ENCODE measurements at places on chromosomes 2 and 18.

GRCh38 chr2:66134138-66134701 is 300.7 kb upstream of the MEIS1 start:
- no peak for DNase-seq

- no peak for DNase-seq
These were observed 89.4 kb downstream of the NRP2 start for GRCh38 chr2:205771666-205772065.

- DNase-seq, result no peak
These were observed 2.9 kb upstream of the DGKD start for GRCh38 chr2:233351423-233351822.

GRCh38 chr2:237547841-237548416 is 18.4 kb upstream of the PRLH start:
- DNase-seq, result no peak

DNA sequence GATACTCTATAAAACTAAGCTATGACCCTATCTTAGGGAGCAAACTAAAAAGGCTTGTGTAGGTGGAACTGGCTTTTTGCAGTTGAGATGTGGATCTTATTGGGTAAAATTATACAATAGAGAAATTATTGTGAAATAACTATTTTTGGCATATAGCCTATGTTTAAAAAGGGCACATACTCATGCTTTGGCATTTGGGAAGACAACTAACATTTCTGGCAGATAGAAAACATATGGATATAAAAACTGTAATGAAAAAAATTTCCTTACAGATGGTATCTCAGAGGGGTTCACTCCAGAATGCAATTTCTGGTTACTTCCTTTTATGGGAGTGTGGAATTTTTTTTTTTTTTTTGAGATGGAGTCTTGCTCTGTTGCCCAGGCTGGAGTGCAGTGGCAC is 120.1 kb upstream of the CCDC195 start:
- no peak for DNase-seq

GRCh38 chr2:197191940-197192322 is 118.6 kb downstream of the ANKRD44 start:
- no peak for DNase-seq

DNA sequence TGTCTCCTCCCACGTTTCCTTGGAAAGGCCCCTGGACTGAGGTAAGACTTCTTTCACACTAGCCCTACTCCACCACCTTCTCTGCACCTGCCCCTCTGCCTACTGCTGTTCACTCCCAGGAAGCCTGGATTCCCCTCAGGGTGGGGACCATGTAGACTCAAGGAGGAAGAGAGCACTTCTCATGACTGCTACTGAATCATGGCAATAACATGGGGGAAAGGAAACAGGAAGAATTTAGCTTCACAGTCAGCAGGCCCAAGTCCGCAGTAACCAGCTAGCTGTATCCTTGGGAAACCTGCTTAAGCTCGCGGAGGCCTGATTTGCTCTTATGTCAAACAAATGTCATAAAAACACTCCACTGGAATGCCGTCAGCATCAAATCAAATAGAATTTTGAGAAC is 126.2 kb upstream of the CAPN13 start:
- no peak for DNase-seq

DNA sequence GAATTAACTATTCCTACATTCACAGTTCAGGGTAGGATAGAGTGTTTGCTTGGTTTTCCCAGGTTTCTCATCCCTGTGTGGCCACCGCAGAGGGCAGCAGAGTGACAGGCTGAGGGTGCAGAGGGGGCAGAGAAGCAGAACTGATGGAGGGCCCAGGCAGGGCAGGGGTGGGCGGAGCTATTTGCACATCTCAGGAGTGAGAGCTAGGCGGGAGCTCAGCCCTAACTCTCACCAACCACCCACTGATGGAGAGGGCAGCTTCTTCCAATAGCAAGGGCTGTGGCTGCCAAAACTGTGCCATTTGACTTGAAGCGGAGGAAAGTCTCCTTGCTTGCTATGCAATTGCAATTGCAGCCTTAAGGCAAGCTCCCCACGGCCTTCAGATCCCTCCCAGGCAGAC is 12.0 kb upstream of the DARS1 start:
- no peak for DNase-seq

DNA sequence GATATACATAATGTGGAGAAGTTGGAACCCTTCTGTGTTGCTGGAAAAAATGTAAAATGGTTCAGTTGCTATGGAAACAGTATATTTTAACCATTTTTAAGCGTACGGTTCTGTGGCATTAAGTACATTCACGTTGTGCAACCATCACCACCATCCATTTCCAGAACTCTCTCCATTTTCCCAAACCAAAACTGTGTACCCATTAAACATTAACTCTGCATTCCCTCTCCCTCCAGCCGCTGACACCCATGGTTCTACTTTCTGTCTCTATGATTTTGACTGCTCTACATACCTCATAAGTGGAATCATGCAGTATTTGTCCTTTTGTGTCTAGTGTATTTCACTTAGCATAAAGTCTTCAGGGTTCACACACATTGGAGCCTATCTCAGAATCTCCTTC is 67.3 kb downstream of the LDLRAD4 start:
- no peak for DNase-seq

- DNase-seq, result no peak
These were observed 238.4 kb downstream of the ZEB2 start for GRCh38 chr2:144281476-144281875.

DNA sequence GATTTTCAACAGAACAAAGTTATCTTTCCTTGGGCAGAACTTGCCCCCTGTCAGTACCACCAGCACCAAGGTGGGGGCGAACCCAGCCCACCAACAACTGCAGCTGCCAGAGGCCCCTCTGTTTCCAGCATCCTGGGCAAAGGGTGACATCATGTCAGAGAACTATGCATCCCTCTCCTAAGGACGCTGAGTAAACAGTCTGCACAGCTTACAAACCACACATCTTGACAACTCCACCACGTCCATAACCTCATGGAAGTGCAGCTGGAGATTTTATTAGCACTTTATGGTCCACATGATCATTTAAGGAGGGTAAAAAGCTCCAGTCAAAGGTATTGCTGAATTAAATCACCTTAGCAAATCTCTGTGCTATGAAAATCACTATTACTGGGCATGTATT is 40.4 kb downstream of the PIEZO2 start:
- no peak for DNase-seq

All from T1000 (cell line).